NCI-H1930 (cell line): ENCODE measurements at places on chromosomes 12 and 14.

- DNase-seq = no peak
These were observed 379.4 kb upstream of the RGS6 start for GRCh38 chr14:71552809-71553208.

DNA sequence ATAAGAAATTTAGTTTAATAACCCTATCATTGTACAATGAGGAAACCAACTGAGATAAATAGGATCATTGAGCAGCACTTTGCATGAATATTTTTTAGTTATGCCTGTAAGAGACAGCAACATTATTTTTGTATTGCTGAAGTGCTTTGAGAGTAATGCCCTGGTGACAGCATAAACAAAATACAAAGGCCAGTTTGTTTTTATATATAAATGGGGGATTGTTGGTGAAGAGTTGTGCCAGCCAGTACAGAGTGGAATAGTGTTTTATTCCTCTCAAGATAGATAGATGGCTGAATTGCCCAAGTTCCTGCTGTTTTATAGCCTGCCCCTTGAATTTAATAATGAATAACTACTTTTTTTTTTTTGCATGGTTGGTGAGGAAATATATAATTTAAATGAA is 101.8 kb downstream of the CNTN1 start:
- no peak for DNase-seq

DNA sequence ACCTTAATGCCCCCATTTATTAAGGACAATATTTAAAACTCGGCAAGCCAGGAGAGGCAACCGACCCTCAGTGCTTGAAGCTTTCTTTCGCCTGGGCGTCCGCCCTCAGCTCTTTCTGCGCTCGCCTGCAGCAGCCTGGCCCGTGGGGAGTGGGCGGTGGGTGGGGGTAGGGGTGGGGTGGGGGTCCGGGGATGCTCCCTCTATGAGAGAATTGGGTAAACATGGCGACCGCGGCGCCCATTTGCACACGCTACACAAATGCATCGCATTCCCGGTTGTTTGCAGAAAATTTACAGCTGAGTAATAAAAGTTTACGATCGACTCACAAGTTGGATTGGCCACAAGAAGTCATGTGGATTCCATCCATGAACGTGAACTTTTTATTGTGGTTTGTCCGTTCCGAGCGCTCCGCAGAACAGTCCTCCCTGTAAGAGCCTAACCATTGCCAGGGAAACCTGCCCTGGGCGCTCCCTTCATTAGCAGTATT is 7.7 kb downstream of the HOXC8 start:
- DNase-seq = no peak

GRCh38 chr14:100296106-100296651 is 10.1 kb downstream of the SLC25A29 start:
- no peak for DNase-seq

- DNase-seq = no peak
These were observed 1.2 kb upstream of the PRIMA1 start for GRCh38 chr14:93789228-93790130.

DNA sequence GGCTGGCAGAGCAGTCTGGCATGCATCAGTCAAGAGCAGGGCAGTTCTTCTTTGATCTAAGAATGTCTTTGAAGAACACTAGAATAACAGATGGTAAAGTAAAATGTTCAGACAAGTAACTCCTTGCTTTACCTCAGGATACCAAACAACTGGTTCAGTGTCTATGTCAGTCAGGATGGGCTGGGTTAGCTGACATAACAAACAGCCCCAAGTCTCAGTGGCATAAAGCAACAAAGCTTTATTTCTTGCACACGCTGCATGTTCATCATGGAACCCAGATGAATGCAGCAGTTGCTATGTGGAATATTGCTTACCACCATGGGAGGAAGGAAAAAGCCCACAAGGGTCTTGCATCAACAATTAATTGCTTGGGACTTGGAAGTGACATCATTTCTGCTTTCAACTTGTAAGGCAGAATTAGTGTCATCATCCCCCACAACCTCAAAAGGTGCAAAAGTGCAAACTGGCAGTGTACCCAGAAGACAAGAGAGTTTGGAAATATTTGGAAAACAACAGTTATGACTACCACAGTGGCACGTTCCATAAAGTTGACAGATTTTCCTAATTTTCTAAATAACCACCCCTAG is 21.2 kb downstream of the GPRC5D start:
- no peak for DNase-seq

DNA sequence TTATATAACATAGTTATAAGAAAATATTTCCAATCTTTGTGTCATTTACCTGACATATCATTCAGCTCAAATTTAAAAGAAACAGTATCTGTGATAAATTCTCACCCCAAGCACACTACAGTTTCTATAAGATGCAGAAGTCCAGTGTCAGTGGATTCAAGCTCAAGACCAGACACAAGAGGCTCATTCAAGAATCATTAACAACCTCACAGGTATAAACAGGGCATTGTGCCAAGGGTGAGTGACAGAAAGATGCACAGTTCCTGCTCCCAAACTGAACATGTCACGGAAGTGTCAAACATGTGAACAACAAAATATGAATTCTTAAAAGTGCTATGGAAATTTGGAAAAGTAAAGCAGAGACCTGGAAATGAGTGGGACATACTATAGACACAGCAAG is 12.8 kb downstream of the ATP2B1 start:
- DNase-seq = no peak

- peak; percentile 30 for DNase-seq
These were observed at the start of gene LRRK2 for GRCh38 chr12:40224439-40225291. Gene LRRK2 (plus strand): TSS chr12:40224997. CDS start chr12:40225132, 135 bp downstream.

DNA sequence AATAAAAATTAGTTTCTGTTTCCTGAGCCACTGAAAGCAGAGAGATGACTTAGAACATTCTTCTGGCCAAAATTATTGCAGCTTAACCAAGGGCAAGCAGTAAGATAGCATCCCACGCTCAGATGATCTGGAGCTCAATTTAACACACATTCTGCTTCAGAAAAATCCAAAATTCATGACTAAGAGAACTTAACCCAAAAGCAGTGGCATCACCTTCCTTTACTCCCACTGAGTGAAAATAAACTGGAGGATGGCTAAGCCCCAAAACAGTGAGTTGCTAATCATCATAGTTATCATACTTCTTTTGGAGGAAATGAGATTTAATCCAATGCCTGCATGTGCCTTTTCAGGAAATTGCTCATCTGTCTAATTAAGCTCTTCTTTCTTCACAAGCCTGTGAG is 195.4 kb downstream of the DUSP6 start:
- DNase-seq = no peak

DNA sequence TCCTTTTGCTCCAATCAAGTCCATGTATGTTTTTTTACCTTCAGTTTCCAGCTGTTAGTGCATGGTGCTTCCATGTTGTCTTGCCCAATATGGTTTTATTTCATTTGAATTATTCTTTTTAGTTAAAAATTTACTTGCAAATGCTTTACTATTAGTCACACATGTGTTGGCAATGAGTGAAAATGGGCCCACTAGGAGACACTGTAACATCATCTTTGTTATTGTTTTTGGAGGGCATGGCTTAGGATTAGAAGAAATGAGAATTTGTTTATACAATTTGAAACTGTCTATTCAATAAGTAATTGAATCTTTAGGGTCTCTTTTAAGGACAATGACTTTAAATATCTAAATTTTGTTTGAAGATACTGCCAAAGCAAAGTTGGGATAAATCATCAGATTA is 133.7 kb downstream of the BRMS1L start:
- DNase-seq = no peak

GRCh38 chr14:57501039-57501557 is 7.4 kb upstream of the CCDC198 start:
- DNase-seq = no peak

DNA sequence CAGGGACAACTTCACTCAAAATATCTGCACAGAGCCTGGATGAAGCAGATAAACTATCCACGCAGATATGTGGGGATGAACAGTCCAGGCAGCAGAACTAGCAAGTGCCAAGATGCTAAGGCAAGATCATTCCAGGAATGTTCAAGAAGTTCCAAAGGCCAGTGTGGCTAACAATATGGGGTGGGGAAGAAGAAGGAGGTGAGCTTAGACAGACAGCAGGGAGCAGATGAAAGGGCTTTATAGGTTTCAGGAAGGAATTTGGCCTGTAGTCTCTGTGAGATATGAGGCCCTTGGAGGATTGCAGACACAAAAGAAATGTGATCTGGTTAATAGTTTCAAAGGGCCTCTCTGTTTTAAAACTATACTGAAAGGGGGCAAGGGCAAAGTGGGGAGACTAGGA is 63.5 kb upstream of the PPM1H start:
- no peak for DNase-seq

GRCh38 chr12:27645671-27646070 is 50.6 kb upstream of the REP15 start:
- no peak for DNase-seq

- DNase-seq = no peak
These were observed 48.8 kb downstream of the E2F7 start for GRCh38 chr12:77016606-77017005.

DNA sequence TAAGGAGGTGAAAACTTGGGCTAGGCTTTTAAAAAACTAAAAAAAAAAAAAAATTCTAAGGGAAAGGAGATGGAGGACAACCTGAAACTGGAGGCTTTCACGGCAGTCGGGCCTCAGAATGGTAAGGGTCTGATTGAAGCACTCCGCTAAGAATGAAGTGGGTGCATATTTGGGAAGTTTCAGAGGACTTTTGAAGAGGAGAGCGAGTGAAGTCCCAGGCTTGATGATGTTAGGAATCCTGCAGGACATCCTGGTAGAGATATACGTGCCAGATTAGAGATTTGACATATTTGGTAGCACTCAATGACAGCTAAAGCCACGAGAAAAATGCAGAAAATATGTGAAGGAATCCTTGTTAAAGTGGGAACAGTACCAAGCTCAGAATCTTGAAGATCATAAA is 186.2 kb downstream of the SNAPC1 start:
- no peak for DNase-seq

DNA sequence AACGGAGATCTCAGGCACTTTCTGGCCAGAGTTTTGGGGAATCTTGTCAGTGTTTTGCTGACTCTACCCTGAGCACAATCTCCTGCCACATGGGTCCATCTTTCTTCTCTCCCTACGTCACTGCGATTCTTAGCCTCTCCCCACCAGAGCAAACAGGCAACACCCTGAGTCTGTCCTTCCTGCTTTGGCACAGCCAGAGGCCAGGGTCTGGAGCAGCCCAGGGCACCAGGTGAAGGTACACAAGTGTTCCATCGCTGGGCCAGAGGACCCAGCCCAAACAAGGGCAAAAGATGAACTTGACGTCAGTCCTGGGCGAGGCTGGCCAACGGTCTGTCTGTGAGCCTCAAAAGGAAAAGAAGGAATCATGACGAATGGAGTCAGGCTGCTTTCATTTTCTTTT is 12.7 kb upstream of the CCDC177 start:
- no peak for DNase-seq

DNA sequence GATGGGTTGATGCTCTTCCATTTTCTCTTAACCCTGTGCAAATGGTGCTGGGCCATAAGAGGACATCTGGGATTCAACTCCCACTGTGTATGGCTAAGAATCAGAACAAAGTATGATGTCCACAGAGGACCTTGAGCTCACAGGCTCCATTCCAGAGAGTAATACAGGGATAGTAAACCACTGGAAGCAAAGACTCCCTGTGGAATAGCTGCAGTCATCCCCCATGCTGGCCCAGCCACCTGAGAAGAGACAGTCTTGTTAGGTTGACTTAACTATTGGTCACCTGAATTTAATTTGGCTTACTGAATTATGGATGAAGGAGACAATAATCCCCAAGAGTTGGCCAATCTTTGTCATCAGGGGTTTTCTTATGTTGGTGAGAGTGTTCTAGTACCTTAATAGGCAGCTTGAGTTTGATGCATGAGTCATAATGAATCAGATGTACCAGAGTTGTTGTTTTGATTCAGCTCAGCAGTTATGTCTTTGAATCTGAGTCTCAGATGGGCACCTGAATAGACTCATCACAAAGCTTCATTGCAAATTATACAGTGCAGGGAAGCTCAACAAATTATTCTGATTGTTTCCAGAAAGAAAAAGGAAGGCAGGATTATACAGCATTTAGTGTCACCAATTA is 122.7 kb downstream of the SSPN start:
- DNase-seq = no peak

GRCh38 chr12:3962631-3963483 is 89.7 kb upstream of the PARP11 start:
- DNase-seq = no peak

- no peak for DNase-seq
These were observed 466.4 kb downstream of the NPAS3 start for GRCh38 chr14:33404964-33405574.

GRCh38 chr12:93318720-93319522 is 58.8 kb upstream of the NUDT4 start:
- peak; percentile 83 for DNase-seq

DNA sequence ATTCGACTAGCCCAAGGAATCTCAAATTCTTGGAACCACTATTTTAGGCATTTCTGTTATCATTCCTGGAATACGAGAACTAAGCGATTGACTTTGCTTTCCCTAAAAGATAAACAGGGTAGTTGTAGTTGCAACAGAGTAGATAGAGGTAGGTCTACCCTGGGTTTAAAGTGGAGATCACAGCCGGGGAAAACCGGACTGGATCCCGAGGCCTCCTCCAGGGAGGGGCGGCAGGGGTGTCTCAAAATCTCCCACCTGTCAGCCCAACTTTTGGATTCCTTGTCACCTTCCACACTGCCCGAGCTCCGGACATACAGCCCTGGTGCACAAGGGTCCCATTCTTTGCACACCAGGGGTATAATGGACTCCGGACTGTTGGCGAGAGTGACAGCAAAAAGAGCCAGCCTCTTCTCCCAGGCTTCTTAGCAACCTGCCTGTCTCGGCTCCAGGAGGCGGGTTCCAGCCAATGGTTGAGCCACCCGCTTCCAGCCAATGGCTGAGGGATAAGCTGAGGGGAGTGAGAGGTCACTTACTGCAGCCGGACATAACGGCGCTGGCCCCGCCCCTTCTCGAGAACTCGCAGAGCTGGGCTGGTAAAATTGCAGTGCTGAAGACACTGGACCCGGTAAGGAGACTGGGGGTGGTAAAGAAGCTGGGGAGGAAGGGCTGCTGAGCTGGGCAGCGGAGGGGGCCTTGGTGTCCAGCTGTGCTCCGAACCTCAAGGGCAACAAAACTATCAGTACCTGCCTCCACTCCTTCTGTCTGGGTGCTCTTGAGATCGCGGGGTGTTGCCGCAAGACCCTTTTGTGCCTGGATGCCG is at the start of gene SUOX:
Gene SUOX, plus strand, starts transcription at position 562 of the 820 bp plus-strand sequence. CDS start 4,946 bp downstream, outside the sequence.
- DNase-seq = peak; percentile 81

DNA sequence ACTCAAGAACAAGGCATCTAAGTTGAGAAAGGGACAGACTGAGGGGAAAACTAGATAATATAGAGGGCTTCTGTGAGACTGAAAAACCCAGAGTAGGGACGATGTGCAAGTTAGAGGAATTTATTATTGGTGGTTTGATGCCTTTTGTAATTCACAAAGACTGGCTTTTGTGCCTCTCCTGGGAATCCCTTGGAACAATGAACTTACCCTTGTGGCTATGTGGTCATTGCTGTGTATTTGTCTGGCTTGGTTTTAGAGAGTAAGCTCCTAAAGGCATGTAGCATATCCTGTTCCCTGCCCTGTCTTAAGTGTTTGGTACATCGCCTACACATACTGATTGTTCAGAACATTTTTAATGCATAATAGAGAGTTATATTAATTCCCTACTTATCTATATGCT is 26.6 kb downstream of the DCN start:
- DNase-seq = no peak

- DNase-seq = no peak
These were observed 446.0 kb upstream of the DCN start for GRCh38 chr12:91628656-91629055.
